Suppressor macrophage (primary cell): ENCODE measurements at places on chromosomes 7 and 10.

DNA sequence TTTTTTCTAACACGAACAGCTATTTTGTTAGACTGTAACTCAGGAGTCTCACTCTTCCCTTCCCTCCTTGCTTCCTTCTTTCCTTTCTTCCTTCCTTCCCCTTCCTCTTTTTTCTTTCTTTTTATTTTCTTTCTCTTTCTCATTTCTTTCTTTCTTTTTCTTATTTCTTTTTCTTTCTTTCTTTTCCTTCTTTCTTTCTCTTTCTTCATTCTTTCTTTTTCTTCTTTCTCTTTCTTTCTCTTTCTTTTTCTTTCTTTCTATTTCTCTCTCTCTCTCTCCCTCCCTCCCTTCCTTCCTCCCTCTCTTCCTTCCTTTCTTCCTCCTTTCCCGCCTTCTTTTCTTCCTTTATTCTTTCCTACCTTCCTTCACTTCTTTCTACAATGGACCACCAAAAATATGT is 1443.0 kb upstream of the LRRTM3 start:
- no peak for DNase-seq

- no peak for DNase-seq
Observed at GRCh38 chr10:5595994-5596471, 70.4 kb downstream of the ASB13 start.

GRCh38 chr7:24871770-24872169 is 108.2 kb downstream of the OSBPL3 start:
- DNase-seq: no peak

DNA sequence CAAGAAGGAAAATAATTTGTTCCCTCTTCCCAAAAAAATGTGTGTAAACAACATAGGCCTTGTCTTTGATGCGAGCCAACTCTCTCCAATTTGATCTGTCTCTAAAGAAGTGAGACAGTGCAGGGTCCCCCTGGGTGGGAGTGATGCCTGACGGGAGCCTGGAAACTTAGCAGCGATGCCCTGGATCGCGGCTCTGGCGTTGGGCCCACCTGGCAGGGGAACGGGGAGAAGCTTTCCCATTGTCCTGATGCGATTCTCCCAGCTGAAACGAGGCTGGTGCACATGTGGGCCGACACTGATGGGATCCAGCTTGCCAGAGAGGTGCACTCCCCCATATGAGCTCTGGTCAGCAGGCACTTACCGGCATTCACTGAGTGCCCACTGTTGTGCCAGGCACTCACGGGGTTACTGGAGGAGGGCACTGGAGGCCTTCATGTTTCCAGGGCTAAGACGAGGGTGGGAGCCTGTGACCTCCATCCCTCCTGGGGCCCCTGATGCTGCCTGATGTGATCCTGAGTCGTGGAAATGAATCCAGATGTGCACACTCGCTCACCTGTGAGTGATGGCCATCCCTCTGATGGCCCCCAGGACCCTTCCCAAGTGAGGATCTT is 132.8 kb downstream of the PTPN20 start:
- DNase-seq: no peak

DNA sequence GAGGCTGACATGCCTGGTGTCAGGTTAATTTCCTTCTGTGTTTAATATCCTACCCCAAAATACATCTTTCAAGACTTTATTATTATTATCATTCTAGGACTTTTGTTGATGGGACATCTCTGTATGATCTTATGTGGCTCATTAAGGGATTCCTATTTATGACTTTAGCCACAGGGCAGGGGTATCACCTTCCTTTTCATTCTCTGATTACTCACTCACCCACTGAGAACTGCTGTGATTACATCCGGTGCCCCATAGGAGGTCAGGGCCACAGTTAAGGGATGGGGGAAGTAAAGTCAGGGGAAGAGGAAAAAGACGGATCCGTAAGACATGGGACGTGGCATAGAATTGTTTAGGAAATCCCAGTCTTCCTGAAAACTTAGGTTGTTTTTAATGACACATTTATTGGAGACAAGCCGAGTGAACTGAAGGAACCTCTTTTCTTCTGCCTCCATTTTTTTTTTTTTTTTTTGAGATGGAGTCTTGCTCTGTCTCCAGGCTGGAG is 61.0 kb upstream of the PITRM1 start:
- DNase-seq: no peak

DNA sequence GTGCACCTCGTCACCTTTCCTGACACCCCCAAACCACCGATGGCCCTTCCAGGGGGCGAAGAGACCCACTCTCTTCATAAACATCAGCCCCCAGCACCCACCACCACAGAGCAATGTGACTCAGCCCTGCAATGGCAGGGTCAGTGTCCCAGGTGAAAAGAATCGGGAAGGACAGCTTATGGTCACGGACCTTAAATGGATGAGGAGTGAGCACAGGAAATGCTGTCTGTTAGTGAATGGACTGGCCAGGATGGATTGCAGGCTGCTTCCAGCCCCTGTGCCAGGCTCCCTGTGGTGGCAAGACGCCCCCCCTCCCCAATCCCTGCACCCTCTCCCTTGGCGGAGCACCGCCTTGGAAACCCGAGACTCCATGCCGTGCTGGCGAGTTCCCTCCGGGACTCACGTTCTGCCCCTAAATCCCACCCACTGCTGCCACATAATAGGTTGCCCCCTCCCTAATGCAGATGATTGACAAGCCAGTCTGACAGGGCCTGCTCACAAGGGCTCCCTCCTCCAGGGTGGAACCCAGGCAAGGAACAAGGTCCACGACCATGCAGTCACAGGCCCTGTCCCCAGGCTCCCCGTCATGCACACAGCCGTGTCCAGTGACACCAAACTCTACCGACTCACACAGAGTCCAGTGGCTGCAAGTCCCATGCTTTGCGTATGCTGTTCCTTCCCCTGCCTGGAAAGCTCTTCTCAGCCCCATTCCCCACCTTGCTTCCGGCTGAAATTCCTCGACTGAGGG is 7.3 kb downstream of the ASB13 start:
- no peak for DNase-seq
